ENCODE measurements at places on chromosomes 2 and 18. TPM values are rescaled to one million over a fixed set of nuclear protein-coding genes. Genes with fewer than 3 reads are reported as not detected.

Gene BOD1L2
- total RNA-seq, result not detected

- H3K4me1 ChIP-seq, result no peaks in the 10 kb centered on the region
- no peak for DNase-seq
- H3K36me3 ChIP-seq, result no peaks in the 10 kb centered on the region
Observed at GRCh38 chr2:197904446-197904845, 100.1 kb downstream of the PLCL1 start.

GRCh38 chr2:176285321-176285720 is 16.1 kb downstream of the MTX2 start:
- H3K27me3 ChIP-seq, result no peaks in the 10 kb centered on the region
- peaks cover 5% of the 10 kb centered on the region for H3K36me3 ChIP-seq
- H3K4me3 ChIP-seq, result no peak overlapping the region
- DNase-seq, result no peak
- H3K27ac ChIP-seq, result no peak overlapping the region

- no peaks in the 10 kb centered on the region for H3K27me3 ChIP-seq
- no peak overlapping the region for H3K4me3 ChIP-seq
- H3K27ac ChIP-seq, result no peak overlapping the region
- DNase-seq, result no peak
- H3K4me1 ChIP-seq, result peaks cover 11% of the 10 kb centered on the region
- peaks cover 4% of the 10 kb centered on the region for H3K36me3 ChIP-seq
Observed at GRCh38 chr18:48365965-48366364, 43.2 kb downstream of the ZBTB7C start.

GRCh38 chr18:12946549-12947284 is 1.1 kb upstream of the SEH1L start:
- no peaks in the 10 kb centered on the region for H3K27me3 ChIP-seq
- peak; percentile 24 for DNase-seq
- H3K4me1 ChIP-seq, result peaks cover 28% of the 10 kb centered on the region

DNA sequence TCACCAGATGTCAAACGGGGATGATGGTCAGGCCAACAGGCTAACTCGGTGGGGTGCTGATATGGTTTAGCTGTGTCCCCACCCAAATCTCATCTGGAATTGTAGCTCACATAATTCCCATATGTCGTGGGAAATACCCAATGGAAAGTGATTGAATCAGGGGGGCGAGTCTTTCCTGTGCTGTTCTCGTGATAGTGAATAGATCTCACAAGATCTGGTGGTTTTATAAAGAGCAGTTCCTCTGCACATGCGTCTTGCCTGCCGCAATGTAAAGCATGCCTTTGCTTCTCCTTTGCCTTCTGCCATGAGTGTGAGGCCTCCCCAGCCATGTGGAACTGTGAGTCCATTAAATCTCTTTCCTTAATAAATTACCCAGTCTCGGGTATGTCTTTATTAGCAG is 74.4 kb upstream of the YWHAQ start:
- no peak overlapping the region for H3K4me3 ChIP-seq
- H3K36me3 ChIP-seq, result no peaks in the 10 kb centered on the region
- H3K27me3 ChIP-seq, result no peaks in the 10 kb centered on the region
- no peaks in the 10 kb centered on the region for H3K4me1 ChIP-seq
- H3K27ac ChIP-seq, result no peak overlapping the region
- no peak for DNase-seq

DNA sequence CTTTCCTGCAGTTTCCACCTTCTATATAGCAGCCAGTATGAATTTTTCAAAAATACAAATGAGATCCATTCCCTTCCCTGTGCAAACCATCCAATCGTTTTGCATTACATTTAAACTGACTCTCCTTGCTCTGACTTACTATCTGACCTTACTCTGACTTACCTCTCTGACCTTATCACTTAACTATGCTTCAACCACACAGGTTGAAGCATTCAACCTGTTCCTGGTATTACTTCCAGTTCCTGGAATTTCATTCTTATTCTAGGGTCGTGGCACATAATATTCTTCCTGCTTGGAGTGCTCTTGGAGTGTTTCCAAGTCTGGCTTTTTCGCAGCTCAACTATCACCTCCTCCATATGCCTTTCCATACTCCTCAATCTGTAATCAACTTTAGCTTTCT is 850.6 kb upstream of the CHAC2 start:
- H3K4me1 ChIP-seq, result peaks cover 2% of the 10 kb centered on the region
- H3K27ac ChIP-seq, result no peak overlapping the region
- DNase-seq, result no peak
- H3K4me3 ChIP-seq, result no peak overlapping the region
- no peaks in the 10 kb centered on the region for H3K36me3 ChIP-seq
